ENCODE measurements at places on chromosomes 11 and 22.

DNA sequence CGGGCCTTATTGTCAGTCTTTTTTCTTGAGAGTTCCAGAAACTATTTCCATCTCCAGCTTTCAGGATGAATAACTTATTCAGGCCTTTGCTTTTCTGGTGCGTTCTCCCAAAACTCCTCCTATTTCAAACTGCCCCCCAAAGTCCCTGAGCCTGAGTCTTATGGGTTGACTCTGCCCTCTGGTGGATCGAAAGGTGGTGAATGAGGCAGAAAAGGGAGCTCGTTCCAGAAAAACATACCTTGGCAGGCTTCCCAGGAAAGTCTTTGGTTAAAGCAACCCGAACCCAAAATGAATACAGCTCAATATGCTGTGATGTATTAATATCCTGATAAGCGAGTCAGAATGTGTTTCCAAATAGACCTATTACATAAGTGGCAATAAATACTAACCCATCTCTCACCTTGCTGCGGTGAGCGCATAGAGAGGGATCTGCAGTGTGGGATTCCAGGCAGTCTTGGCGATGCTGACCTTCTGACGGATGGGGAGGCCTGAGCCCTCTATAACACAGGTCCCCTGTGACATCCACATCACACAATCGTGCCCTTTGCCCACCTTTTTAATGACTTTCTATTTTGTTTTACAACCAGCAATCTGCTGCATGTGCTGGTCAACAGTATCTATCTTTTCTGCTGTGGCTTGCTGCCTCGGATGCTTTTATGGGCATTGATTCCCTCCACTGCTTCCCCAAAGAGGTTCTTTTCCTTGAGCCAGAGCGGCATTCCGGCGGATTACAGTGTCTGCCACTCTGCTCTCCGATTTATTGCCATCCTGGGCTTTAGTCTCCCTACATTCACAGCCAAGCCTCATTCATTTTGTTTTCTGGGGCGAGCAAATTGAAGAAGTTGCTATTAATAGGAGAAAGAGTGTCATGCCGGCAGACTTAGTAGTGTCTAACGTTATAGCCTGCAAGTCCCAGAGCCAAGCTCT, 756.8 kb downstream of the NTM start:
- DNase-seq: peak; percentile 15

GRCh38 chr22:38831166-38831945, 12.5 kb downstream of the NPTXR start:
- DNase-seq: no peak

DNA sequence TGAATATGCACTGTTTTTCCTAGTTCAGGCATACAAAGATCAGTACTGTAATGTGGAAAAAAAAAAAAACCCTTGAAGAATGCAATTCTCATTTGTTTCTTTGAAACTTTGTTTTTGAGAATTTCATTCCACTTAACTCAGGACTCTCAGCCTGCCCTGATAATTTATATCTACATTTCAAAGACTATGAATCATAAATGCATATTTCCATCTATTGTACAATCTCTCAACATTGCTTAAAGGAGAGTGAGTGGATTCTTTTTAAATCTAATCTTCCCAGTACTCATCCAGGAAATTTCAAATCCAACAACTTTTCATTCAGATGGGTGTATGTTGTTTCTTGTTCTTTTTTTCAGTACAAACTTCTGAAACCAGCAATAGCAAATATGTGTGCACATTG, 322.2 kb upstream of the DDI1 start:
- DNase-seq: no peak

GRCh38 chr22:45876136-45877035, 100.6 kb downstream of the WNT7B start:
- DNase-seq: no peak

DNA sequence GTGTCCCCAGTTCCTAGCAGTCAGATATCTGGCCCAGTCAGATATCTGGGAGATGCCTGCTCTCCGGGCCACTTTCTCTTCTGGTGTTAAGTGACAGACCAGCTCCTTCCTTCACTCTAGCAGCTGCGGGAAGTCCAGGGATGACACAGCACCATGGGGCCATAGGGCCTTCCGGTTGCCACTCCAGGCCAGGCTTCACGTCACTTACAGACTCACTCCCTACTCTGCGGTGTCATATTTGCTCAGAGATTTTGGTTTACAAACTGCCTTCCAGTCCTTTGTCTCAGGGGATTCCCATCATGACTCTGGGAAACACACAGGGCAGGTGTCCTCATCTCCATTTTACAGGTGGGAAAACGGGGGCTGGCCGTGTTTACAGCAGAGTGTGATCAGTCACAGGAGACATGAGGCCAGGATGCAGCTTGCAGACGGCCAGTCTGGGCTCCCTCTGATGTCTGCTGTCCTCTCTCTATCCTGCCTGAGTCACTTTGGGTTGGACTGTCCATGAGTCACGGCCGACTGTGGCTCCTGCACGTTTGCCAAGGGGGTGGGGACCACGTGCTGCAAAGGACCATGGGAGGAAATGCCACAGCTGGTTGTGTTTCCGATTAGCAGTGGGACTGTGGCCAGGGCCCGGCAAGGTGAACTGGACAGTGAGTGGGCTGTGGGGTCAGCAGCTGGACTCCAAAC, 8.2 kb upstream of the TBC1D22A start:
- DNase-seq: no peak

DNA sequence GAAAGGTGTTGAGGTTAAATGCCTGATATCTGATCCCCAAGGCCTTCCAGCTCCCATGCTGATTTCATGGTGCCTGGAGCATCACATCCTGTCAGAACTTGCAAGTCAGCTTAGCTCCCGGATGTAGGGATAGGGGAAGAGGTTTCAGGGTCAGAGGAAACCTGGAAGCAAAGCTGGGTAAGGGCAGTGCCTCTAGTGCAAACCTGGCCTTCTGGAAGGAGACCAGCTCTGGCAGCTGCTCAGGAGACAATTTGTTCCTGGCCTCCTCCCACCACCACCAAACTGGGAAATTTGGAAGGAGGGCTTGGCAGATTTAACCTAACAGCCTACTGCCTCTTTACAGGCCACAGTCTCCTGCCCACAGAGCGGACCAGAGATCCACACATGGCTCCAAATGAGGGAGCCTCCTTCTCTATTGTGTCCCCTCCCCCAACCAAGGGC, 9.2 kb upstream of the TSKU start:
- no peak for DNase-seq

Measured in NCI-H1417 treated with DMSO at 0.1 percent for 48 hours (cell line).